ENCODE measurements at places on chromosomes 5 and 9.
A peak's percentile ranks its signal among the peaks of the same experiment; 100 is the strongest.

- peak; percentile 98 for ATAC-seq
These were observed 154.2 kb upstream of the ZNF366 start for GRCh38 chr5:72661405-72661804.

DNA sequence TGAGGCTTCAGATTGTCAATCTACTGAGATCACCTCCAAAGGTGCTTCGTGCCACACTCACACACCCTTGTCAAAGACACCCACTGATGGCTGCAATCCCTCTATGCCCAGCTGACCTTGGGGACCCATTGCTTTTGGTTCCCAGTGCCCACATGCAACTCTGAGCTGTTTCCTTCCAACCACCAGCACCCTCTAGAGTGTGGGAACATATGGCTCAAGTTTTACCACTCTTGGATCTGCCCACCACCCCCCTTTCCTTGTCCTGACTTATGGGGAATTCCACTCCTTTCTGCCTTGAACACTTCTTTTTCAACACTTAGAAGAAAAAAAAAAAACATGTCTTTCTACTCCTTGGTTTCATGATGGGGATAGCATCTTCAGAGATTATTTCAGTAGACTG, 360.2 kb downstream of the ENC1 start:
- ATAC-seq: no peak

DNA sequence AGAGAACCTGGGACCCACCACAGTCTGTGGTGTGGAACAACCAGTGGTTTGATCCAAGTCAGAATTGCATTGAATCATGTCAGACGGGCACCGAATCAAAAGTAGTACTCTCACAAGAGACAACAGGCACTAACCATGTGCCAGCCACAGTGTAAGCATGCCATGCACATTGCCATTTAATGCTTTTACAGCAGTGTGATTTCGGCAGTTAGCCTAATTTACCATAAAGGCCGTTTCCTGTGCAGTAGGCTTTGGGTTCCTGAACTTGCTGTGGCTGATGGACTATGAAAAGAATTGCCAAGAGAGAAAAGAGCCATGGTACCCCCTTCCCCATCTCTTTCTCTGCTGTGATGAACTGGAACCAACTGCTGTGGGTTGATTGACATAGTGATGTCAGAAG, 540.6 kb downstream of the EBF1 start:
- no peak for ATAC-seq

DNA sequence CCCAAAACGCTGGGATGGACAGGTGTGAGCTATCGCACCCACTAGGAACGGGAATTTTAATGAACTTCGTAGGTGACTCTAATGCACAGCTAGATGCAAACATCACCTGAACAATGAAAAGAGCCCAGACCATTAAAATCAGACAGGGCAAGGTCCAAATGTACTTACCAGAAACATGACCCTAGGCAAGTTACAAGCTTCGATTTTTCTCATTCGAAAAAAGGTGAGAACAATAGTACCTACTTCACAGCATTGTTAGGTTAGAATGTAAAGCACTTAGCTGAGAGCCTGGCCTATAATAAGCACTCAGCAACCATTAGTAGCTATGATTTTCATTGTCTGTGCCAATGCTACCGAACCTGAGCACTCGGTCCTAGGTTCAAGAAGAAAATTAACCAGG, 5.8 kb upstream of the KLHL3 start:
- no peak for ATAC-seq

DNA sequence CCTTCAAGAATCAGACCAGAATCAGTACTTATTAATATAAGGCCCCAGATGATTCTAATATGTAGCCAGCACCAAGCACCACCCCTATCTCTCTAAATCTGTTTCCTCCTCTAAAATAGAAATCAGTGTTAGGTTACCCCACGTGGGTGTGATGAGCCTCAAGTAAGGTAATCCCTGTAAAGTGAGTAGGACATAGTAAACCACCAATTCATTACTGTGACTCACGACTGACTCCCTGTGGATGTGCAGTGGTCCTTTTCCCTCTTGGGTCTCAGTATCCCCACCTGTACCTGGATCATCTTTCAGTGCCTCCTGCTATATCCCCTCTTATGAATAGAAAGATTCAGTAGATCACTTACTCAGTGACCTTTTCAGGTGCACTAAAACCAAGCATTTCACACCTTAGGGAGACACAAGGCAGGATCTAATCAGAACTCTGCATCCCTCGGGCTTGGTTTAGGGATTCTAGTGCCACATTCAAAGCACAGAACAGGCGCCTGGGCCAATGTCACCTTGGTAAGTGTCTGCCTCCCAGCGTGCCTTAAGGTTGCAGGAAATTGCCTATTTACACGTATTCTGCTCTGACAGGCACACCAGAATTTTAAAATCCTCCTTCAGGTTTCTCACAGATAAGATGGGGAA, 12.2 kb upstream of the ALDH1B1 start:
- ATAC-seq: no peak
